Stimulated activated memory B cell treated with anti-CD40 and anti-IgM and Interleukin-4, amounts not matched to agents 10 μg/mL and 1 μg/mL and 100 μg/mL, for 72 hours (primary cell): ENCODE measurements at places on chromosomes 7 and 10.

- ATAC-seq: no peak
Observed at GRCh38 chr7:40546616-40547501, 412.1 kb downstream of the SUGCT start.

DNA sequence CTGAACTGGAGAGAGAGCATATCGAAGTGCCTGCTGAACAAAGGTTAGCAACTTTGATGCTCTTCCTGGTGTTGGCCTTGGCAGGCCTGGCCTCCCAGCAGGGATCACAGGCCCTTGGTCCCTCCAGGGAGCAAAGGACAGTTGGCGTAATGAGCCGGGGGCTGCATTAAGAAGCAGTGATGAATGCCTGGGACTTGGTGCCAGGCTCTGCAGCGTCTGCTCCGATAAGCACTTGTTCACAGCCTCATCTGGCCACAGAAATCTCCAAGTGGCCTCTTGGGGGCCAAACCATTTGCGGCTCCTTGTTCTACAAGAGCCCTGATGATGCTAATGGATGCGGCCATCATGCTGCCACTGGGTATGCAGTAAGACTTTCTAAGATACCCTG lies 31.8 kb downstream of the CRHR2 start:
- no peak for ATAC-seq

DNA sequence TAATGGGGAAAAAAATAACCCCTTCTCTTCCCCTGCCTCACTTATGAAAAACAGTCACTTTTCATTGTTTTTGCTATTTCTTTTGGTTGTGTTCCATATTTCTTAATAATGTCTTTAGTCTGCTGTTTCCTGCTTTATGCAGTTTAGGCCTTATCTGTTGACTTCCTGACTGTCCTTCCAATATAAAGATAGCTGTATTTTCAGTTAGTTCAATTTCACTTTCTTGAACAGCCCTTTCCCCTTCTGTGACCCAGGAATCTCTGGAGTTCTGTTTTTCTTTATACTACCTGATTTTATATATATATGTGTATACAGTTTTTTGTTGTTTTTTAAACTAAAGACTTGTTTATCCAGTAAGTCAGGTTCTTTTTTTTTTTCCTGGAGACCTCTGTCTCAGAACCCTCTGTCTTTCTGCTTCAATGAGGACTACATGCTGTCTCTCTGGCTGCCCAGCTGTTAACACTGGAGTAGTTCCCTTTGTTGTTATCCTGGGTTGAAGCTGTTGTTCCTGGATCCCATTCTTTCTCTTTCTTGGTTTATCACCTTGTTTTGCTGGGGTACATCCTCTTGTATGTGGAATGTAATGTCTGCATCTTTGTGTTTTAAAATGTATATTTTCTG lies 87.2 kb downstream of the GSDME start:
- ATAC-seq: no peak

DNA sequence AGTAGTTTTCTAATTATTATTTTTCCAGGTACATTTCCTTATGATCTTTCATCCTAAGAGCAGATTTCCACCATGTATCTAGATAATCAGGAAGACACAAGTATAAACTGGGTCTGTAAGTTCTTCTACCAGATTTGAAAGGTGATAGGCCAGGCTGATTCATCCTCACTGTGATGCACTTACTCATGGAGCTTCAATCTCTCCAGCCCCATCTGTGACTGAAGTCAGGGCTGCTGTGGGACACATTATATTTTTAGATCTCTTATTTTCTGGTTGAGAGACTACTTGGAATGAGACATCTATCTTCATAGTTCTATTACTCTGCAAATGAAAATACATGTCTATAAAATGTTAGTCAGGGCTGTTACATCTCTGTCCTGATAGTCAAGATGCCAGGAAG lies 85.5 kb upstream of the SLC25A13 start:
- ATAC-seq: no peak

DNA sequence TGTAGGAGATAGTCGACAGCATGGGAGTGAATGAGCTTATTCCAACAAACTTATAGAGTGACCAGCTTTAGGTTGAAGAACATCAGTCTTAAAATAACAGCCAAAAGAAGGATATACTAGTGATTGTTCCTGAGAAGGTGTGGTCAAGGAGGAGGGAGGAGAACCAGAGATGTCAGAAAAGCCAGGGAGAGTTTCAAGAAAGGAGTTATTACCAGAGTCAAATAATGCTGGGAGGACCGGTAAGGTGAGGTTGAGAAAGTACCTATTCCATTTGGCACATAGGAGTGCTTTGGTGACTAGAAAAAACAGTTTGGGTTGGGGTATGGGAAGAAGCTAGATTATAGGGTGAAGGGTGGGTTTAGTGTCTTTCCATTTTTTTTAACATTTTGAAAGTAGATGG lies 5.8 kb downstream of the PTPN12 start:
- ATAC-seq: no peak

- ATAC-seq: no peak
Observed at GRCh38 chr10:48457949-48458661, 146.8 kb downstream of the ARHGAP22 start.

DNA sequence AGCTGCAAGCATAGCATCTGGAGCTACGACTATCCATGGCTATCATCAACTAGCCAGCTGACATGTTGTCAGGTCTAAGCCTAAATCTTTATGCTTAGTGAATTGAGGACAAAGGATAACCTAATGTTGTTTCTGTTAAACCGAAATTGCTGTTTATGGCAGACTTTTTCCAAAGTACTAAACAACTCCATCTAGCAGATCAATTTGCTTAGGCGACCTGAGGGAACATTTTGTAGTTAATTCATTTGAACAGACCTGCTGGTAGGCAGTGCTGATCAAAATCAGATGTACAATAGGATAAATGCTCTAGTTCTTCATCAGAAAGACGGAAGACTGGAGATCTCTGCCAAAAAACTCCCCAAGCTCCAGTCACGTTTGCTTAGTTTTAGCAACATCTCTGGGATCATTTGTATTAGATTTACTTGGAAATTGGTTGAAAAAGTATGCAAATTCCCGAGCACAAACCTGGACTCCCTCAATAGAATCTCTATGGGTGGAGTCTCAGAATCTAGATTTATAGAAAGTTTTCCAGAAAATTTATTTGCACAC lies 301.6 kb upstream of the NRP1 start:
- no peak for ATAC-seq

DNA sequence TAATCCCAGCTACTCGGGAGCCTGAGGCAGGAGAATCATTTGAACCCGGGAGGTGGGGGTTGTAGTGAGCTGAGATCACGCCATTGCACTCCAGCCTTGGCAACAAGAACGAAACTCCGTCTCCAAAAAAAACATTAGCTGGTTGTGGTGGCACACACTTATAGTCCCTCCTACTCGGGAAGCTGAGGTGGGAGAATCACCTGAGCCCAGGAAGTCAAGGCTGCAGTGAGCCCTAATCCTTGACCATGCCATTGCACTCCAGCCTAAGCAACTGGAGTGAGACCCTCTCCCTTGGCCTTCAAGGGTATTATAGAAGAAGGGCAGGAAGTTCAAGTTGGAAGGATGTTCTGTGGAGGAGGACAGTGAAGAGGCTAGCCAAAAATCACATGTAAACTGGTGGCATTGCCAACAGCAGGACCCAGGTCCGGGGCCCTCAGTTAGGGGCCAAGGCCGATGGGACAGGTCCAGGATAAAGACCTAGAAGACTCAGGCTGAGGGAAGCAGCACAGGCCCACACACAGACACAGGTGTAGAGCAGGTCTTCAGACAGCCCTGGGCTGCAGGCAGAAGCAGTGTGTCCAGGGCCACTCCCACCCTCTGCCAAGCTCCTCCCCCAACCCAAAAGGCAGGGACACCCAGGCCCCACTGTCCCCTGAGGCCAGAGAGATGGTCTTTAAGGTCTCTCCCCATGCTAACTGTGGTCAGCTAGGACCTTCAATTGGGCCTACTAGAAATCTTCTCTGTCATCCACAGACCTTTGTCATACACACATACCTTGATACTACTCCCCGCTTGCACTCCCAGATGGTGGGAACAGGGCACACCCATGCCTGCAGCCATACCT lies 8.4 kb upstream of the SAMD8 start:
- ATAC-seq: no peak

DNA sequence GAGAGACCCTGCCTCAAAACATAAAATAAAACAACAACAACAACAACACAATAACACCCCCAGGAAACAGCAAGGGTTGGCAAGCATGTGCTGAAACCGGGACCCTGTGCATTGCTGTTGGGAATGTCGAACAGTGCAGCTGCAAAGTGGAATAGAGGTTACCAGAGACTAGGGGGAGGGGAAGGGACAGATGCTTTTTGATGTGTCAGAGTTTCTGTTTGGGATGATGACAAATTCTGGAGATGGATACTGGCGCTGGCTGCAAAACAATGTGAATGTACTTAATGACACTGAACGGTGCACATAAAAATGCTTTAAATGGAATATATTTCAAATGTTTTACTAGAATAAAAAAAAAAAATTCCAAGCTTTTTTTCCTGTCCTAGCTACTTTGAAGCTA lies 241.8 kb downstream of the TEX36 start:
- ATAC-seq: no peak

GRCh38 chr10:87790185-87790584 lies 27.8 kb downstream of the ATAD1 start:
- ATAC-seq: no peak

- peak; percentile 22 for ATAC-seq
Observed at GRCh38 chr10:49649294-49649693, 30.2 kb upstream of the C10orf53 start.
